ENCODE measurements at places on chromosomes 6 and 20.

GRCh38 chr6:132380358-132381029 lies 20.8 kb downstream of the MOXD1 start:
- DNase-seq: no peak

DNA sequence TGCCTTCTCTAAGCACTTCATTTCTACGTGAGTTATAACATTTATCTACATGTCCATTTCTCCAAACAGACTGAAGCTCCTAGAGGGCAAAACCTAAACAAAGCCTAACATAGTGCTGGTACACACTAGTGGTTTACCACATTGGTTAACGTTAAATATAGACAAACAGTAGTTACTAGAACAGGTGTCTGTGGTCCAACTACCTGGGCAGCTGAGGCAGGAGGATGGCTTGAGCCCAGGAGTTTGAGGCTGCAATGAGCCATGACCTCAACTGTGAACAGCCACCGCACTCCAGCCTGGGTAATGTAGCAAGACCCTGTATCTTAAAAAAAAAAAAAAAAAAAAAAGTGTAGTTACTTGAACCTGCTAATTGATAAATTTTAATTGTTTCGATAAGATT lies 26.5 kb downstream of the PTPRK start:
- DNase-seq: no peak

DNA sequence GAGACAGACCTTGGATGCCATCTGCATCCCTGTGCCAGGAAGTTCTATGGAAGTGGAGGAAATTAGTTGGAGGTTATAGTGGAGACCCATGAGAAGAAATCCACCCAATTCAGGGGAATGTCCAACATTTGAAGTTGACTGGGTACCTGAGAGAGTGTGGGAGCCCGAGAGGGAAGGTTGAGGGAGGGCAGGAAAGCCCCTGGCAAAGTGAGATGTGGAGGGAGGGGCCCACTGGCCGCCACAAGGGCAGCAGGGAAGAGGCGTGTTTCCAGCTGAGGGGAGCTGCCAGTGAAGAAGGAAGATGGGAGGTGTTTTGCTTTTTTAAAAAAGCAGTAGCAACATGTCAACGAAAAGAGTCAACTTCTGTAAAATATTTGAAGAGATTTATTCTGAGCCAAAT lies 16.3 kb upstream of the SERPINB9 start:
- no peak for DNase-seq

GRCh38 chr6:45737331-45738056 lies 278.2 kb downstream of the CLIC5 start:
- DNase-seq: no peak

GRCh38 chr20:53439616-53440015 lies 154.0 kb downstream of the ZNF217 start:
- DNase-seq: no peak

GRCh38 chr20:62533591-62534495 lies 58.0 kb upstream of the GATA5 start:
- no peak for DNase-seq
